ENCODE measurements at places on chromosomes 3 and 15. TPM values are rescaled to one million over a fixed set of nuclear protein-coding genes. Genes with fewer than 3 reads are reported as not detected.

Gene PARP9
- 12.8 TPM for total RNA-seq

Gene ISLR
- total RNA-seq: 134 TPM

Gene CFAP92
- not detected for total RNA-seq

Gene FEZF2
- total RNA-seq: not detected

Gene GOLGA6B
- not detected for total RNA-seq

Gene C3orf49
- total RNA-seq: not detected

Gene TRIM42
- not detected for total RNA-seq

Gene CCDC71
- total RNA-seq: 18.4 TPM

Gene ITGA11
- 190 TPM for total RNA-seq

Gene GRM7
- not detected for total RNA-seq

Gene FAM43A
- total RNA-seq: 23.8 TPM

Gene COL6A5
- total RNA-seq: not detected

All from smooth muscle cell of the pulmonary artery (primary cell).